Choroid plexus epithelial cell (primary cell): ENCODE measurements at places on chromosomes 13 and 19.

- DNase-seq, result peak; percentile 77
These were observed 8.7 kb upstream of the ZNF444 start for GRCh38 chr19:56132316-56132822.

- DNase-seq, result no peak
These were observed 150.8 kb downstream of the B3GLCT start for GRCh38 chr13:31350560-31350959.

GRCh38 chr19:48631225-48631624 lies 6.0 kb downstream of the DBP start:
- no peak for DNase-seq

GRCh38 chr19:34540811-34541557 lies 59.4 kb downstream of the WTIP start:
- DNase-seq, result no peak

DNA sequence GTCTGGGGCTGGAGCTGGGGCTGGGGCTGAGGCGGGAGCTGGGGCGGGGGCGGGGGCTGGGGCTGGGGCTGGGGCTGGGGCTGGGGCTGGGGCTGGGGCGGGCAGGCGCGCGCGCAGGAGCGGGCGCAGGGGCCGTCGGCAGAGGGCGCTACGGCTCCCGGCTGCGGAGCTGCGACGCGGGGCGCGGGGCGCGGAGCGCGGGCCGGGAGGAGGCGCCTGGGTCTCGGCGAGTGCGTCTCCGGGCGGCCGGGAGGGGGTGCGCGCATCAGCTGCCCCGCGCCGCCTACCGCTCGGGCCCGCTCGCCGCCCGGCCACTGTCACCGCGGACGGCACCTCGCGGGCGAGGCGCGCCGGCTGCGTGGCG lies 422 bp upstream of the MTUS2 start:
- DNase-seq, result peak; percentile 55

DNA sequence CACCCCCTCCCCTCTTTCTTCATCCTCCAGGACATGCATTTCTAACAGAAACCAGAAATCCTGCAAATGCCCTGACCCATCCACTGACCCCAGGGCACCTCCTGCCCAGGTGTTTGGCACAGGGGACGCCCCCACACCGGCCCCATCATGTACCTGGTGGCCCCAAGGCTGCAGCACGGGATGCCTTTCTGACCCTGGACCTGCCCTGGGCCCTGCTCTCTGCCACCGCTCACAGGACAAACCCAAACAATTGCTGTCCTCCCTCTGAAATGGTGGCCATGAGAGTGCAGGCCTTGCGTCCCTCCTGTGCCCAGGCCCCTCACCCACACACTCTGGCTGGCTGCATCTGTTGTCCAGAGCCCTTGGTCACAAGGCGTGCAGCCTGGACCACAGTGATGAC lies 12.1 kb downstream of the SCGB2B2 start:
- DNase-seq, result no peak

DNA sequence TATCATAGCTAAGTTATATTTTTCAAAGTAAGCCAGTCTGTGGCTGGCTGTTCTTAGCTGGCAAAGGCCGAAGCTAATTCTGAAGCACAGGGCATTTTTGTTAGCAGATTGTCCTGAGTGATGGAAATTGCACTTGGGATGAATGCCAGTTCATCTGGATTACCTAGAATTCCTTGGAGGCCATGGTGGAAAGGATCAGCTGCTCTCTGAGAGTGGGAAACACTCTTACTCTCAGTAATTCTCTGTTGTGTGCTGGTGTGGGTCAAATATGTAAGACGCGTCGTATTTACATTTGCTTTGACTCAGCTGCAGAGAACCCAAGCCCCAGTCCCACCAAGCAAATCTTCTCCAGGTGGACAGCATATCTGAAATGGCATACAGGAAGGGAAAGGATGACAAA lies 60.7 kb upstream of the C1QTNF9B start:
- DNase-seq, result no peak

DNA sequence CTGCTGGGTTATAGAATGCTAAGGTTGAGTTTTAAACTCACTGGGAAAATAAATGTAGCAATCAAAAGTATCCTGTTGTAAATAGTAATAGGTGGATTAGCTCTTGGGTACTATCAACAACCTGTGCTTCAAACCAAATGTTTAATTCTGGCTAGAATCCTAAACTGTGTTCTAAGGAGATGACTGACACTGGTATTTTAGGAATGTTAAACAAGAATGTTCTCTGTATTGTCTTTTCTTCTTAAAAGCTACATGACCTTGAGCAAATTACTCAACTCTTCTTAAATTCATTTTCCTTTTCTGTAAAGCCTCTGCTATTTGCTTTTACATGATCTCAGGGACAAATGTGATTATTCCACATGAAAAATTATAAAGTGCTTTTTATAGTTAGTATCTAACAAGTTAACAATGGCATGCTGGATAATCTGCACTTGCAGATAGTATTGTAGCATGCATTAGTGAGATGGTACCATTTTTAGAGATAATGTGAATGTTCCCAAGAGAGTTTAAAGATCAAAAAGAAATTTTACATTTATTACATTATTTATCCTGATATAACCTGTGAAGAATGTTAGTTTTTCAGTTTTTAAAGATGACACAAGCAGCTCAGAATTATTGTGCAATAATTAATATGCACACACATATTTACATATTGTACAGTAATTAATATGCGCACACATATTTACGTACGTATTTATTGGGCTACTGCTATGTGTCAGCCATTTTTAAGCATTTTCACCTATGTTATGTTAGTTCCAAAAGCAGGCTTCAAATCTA lies 13.6 kb upstream of the EPSTI1 start:
- peak; percentile 79 for DNase-seq

DNA sequence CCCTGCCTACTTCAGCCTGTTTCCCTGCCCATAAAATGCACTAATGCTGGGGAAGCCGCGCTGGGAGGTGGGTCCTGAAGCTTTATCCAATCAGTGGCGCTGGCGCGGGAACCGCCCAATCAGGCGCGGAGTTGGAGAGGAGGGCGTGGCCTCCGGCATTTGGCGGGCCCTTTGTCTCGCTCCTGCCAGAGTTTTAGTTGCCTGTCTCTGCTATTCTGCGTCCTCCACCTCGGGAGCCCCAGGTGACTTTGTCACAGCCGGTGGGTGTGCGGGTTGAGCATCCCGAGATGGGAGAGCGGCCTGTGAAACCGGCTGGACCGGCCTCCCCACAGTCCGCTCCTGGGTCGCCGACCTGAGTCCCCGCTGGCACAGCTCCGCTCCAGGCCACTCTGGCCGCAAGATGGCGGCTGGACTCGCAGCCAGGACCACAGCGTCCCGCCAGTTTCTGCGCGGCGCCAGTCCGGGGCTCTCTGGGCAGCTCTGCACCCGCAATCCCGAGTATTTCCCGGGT lies 30.7 kb upstream of the ZNF429 start:
- DNase-seq, result peak; percentile 58
